ENCODE measurements at places on chromosomes 4 and X.

- no peak for DNase-seq
Observed at GRCh38 chr4:77367638-77368037, 210.6 kb downstream of the CCNG2 start.

DNA sequence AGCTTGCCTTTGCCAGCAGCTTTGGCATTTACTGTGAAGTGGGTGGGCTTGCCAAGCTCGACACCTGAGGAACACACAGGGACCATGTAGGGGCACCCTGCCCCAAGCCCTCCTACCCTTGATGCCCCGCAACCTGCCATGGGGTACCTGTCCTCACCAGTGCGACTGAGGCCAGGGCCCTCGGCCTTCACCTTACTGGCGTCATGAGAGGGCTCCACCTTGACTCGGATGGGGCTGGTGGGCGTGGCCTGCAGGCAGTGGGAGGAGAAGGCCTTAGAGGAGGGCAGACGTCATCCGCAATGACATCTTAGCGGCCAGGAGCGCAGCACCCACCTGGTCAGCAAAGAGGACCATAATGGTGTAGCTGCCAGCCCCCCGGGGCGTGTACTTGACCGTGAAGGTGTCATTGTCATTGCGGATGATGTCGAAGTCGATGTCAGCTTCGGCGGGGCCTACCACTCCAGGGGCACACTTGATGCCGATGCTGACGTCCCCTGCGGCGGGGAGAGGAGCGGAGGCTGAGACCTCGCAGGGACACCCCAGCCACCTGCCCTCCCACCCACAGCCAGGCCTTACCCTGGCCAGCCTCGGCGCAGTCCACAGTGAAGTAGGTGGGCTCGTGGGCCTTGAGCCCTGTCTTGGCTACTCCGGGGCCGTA lies 12.2 kb downstream of the FLNA start:
- no peak for DNase-seq

GRCh38 chr4:23091711-23092110 lies 399.0 kb downstream of the GBA3 start:
- no peak for DNase-seq

DNA sequence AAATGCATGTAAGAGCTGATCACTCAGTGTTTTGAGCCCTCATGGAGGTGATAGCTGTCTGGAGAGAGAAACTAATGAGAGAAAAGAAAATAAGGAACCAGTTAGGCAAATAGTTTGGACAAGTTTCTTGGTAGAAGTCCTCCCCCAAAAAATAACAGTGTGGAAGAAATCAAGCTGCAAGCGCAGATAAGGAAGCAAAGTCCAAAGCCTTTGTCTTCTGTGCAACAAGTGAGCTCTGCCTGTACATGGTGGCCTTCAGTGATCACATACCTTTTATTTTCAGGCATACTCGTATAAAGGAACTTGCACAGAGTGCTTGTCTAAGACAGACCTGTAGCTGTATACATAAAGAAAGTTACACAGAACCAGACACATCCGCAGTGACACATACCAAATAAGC lies 2.5 kb upstream of the UGT2A3 start:
- DNase-seq: no peak

DNA sequence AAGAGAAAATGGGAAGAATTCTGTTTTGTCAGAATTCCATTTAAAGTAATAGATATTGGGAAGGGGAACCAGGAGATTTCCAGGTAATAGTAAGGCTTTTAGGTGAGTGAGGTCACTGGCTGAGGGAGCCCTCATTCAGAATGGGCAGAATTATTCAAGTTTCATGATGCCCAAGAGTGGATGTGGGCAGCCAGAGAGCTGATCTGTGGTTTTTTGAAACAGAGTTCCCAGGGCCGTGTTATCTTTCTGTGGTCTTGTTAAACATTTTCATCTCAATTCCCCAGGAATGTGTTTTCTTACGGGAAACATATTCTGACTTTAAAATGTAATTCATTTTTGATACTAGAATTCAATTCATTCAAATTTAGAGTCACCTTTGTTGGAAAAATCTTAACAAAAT lies 182.0 kb upstream of the AADAT start:
- DNase-seq: no peak

DNA sequence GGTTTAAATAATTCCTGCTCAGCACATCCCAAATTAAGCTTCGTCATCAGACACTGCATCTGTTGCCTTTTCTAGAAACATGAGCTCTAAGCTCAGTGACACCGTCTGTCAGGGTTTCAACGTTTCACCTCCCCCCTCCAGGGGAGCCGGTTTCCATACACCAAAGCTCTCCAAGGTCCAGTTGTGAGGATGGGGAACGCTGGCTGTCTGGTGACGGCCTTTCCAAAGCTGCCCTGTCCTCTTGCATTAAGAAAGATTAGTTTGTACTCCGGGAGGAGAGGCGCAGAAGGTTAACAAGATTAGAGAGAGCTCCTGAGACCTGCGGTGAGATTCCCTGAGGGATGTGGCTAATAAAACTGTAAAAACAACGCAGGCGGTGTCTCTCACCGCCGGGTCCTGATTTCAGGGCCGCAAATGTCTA lies 43.2 kb downstream of the ASMT start:
- no peak for DNase-seq

DNA sequence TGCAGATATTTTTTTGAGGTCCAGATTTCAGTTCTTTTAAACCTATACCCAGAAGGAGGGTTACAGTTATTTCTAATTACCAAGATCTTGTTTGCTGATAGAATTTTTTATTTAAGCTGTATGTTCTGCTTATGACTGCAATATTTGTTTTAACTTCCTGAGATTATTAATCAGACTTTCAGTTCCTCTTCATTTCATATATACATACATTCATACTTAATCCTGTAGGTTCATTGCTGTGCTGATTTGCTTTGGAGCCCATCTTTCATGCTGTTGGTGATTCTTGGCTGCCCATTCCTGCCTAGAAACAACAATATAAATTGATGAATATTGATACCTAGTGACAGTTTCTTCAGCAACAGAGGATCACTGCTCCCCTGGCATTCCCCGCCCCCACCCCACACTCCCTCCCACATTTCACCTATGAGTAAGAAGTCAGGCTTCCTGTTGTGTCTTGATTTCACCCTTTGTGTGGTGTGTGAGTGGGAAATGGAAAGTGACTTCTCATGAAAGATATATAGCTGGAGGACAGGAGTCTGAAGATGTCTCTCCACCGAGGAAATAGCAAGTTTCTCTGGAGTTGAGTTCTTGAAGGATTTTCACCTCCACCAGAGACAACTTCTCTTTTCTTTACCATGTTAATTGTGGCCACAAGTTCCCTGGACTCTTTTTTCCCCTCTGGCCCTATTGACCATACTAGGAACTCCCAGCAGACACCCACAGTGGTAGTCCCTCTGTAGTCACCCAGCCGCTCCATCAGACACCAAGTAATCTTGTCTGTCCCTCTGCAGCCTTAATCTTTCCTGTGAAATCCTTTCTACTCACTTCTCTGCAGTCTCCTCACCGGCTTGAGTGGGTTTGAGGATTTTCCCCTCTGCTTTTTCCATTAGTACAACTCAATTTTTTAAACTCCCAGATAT lies 118.4 kb downstream of the ASB9 start:
- peak; percentile 14 for DNase-seq

DNA sequence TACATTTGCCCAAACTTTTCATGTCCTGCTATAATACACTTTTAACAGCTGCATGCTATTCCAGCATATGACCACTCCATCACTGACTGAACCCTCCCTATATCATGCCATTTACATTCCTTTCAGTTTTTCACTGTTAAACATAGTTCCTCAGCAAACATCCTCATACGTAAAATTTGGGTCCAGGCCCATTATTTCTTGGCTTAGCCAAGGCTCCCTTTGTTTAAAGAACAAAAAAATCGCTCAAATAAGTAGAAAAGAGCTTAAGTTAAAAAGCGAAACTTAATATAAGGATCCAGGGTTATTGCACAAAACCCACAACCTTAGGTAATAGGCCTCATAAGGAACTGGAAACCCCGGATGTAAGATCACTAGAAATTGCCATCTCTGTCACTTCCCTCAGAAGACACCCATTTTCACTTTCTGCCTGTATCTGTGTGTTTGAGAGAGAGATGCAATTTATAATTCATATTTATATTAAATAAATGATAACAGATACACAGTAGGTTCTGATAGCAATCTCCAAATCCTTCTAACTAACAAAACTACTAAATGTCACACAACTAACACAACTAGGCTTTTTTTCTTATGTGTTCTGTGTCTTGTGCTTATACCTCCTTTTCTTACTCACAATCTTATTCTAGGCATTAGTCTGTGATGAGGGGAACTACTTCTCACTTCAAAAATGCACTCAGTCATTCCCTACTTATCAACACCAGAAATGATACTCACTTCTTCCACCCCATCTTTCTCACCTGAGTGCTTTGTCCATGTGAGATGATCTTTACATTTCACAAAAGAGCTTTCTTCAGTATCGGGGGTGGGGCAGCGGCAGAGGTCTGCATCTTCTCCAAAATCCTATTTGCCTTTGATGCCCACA lies 59.9 kb upstream of the FAM241A start:
- DNase-seq: no peak

- DNase-seq: no peak
Observed at GRCh38 chrX:53156207-53156596, 62.3 kb downstream of the KANTR start.

GRCh38 chrX:38987198-38987651 lies 186.0 kb downstream of the MID1IP1 start:
- DNase-seq: no peak

DNA sequence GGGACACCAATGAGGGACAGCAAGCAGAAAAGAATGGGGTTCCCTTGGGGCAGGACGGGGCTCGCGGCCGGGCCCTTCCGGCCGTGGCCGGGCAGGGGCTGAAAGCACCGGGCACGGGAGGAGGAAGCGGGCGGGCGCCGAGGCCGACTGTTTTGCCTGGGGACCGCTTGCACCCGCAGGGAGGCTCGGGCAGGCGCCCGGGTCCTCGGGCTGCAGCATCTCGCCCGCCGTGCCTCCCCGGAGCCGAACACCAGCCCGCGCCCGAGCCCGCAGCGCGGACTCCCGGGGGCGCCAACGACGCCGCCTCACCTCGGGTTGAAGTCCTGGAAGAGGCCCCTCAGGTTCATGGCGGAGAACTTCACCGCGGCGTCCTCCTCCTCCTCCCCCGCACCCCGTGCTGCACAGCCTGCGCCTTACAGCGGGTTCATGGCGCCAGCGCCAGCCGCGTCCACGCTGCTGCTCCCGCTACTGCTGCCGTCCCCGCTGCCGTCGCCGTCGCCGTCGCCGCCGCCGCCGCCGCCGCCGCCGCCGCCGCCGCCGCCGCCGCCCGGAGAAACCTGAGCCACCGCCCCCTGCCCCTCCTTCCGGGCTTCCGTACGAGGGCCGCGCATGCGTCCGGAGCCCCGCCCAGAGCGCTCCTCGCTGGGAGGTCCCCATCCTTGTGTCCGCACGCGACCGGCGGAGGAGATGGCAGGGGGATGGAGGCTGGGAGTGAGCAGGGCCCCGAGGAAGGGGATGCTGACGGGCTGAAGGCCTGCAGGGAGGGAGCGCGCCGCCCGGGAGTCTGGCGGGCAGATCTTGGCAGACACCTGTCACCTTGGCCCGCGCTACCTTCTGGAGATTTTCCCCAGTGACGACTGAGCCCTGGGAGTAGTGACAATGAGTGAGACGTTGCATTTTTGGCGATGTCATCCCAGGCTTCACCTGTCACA lies at the start of gene TMEM185A:
Gene TMEM185A, minus strand, starts transcription at position 559 of the 932 bp plus-strand sequence. Its CDS starts 212 bp downstream, at position 347.
- DNase-seq: peak; percentile 67

DNA sequence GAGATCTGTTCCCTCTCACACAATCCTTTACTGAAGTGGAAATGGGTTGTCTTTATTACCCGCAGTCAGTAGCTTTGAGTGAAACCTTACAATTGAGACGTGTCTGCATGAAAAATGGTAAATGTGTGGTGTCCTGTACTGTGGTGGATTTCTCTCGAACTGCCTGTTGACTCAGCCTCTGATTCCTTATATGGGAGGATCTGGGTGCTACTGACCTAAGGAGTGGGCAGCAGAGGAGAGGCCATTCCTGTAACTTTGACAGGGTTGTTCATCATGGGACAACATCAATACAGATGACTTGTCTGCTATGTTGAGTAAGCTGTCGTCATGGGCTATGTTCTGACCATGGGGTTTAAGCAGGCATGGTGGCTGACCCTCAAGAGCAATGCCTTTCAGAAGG lies 159.6 kb upstream of the WDR1 start:
- no peak for DNase-seq

DNA sequence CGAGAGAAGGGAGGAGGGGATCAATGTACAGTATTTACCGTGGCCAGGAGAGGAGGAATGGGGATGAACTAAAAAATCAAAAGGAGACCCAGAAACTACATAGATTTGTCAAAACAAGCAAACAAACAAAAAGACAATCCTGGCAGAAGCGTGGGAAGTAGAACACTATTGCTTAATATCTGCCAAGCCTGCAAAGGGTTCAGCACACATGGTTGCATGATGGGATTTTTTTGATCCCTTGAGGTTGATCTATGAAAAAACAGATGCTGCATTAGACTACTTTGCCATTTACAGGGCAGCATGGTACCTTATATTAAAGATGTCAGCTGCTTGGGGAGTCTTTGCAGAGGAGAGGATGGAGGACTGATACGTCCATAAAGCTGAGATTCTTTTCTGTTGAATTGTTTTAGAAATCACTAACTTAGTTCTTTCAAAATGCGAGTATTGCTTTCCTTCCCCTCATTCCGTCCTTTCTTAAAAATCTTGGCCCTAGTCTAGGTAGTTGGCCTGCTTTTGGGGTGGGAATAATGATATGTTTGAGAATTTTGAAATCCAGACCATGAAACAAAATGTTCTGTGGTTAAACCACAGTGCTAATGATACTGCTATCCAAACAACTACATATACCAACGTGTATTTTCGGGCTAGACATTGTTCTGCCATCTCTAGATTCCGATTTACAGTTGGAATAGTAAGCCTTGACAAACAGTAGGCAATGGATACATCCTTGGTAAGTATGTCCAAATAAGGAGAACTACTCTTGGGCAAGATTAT lies 39.6 kb upstream of the TMEM150C start:
- no peak for DNase-seq

DNA sequence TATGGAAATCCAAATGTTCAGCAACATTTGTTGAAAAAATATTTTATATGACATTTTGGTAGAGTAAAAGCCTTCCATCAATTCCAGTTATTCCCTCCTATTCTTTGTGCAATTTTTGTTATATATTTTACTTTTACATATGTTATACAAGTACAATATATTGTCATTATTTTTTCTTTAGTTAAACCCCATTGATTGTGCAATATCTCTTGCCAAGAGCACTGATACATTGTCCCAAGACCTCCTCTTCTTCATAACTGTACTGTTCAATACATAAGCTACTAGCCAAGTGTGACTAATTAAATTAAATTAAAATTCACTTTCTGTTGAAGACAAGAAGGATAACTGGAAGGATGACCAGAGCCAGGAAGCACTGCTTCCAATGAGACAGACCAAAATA lies 527.5 kb downstream of the TMA16 start:
- DNase-seq: no peak

GRCh38 chr4:172666711-172667368 lies 501.8 kb upstream of the GALNT7 start:
- peak; percentile 15 for DNase-seq

DNA sequence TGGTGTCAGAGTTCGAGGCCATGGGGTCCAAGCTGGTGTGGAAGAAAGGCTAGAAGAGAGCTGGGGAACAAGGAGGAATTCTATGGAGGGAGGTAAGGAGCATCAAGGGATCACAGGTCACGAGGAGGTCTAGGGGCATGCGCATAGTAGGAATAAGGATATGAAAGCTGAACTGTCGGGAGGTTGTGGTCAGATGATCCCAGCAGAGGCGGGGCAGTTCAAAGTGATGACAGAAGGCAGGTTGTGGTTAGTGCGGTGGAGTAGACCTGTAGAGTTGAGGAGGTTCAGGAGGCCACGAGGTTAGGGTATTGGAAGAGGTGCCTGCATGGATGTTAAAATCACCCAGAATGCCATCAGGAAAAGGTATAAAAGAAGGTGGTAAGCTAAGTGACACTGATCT lies 156.3 kb downstream of the TMEM164 start:
- DNase-seq: no peak

GRCh38 chr4:151035328-151035727 lies 20.2 kb upstream of the LRBA start:
- DNase-seq: no peak
